GM06990 (cell line): ENCODE measurements at places on chromosomes 6 and 20.
A peak's percentile ranks its signal among the peaks of the same experiment; 100 is the strongest.

- no peak for DNase-seq
Observed at GRCh38 chr6:144158133-144158532, 7.8 kb downstream of the STX11 start.

- no peak for DNase-seq
Observed at GRCh38 chr6:81886157-81886556, 133.7 kb upstream of the TENT5A start.

GRCh38 chr6:72798196-72798595 lies 176.3 kb downstream of the KCNQ5 start:
- no peak for DNase-seq

GRCh38 chr6:118764766-118765165 lies 113.4 kb upstream of the CEP85L start:
- DNase-seq = no peak

- DNase-seq = no peak
Observed at GRCh38 chr6:21514288-21514687, 79.3 kb upstream of the SOX4 start.

DNA sequence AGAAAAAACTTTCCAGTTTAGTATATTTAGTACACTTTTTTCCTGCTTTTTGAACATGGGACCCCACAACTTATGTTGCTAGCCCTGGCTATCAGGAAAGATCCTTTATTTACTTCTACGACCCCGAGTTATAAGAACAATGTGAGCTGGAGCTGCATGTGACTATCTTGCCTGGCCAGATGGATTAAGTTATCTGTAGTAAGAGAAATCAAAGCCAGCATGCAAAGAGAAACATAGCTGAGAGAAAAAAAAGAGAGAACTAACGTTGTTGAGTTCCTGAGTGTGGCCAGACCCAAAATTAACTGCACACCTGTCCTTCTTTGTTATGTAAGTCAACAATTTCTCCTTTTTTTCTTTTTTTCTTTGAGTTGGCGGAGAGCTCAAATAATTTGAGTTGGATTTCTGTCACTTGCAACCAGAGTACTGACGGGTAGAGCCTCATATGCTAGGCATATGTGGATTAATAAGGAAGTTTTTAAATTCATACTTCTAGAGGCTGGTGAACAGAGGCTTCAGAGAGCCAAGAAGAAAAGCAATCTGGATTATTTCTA lies 219.5 kb downstream of the HACE1 start:
- DNase-seq = no peak

GRCh38 chr6:6392214-6393068 lies 72.0 kb upstream of the F13A1 start:
- DNase-seq = peak; percentile 76

- DNase-seq = no peak
Observed at GRCh38 chr20:21151791-21152190, 25.9 kb downstream of the KIZ start.

GRCh38 chr6:160386869-160387530 lies 38.8 kb downstream of the SLC22A3 start:
- DNase-seq = no peak

- DNase-seq = no peak
Observed at GRCh38 chr6:96923871-96924493, 546 bp upstream of the KLHL32 start.

- no peak for DNase-seq
Observed at GRCh38 chr6:31574106-31575061, 981 bp upstream of the TNF start.

DNA sequence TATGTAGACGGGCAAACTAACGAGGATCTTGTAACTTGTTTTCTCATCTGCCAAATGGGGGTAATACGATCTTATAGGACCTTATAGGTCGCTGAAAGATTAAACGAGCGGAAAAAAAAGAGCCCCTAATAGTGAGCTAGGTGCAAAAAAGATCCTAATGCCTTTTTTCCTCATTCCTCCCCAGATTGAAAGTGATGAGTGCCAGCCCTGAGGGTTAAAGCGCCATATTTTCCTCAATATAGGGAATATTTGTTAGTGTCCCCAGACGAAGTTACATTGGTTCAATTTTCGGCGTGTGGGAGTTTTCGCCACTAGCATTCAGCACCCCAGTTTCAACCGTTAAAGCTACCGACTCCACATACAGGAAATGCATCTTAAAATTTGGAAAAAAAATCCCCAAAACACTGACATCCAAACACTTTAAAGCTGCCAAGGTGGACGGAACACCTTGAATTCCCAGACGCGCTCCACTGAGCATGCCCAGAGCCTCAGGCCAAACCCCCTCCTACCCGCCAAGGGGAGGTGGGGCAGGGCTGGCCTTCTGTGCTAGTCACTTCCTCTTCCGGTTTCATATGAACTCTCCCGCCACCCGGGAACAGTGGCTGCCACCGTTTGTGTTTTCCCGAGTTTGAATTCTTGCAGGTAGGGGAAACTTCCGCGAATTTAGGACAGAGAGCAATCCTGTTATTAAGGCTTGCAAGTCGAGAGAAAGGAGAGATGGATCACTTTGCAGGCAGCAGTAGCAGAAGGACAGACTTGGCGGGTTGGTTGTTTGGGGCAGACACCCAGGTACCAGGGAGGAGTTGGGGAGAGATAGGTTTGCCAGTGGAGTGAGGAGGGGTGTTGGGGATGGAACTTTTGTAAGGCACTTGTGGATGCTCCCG lies at the start of gene PRIM2:
Gene PRIM2 (plus strand): TSS at position 571 of the 884 bp plus-strand sequence. CDS start 816 bp downstream, outside the sequence.
- peak; percentile 71 for DNase-seq

- peak; percentile 38 for DNase-seq
Observed at GRCh38 chr6:153001767-153002612, 519 bp downstream of the MTRF1L start.

DNA sequence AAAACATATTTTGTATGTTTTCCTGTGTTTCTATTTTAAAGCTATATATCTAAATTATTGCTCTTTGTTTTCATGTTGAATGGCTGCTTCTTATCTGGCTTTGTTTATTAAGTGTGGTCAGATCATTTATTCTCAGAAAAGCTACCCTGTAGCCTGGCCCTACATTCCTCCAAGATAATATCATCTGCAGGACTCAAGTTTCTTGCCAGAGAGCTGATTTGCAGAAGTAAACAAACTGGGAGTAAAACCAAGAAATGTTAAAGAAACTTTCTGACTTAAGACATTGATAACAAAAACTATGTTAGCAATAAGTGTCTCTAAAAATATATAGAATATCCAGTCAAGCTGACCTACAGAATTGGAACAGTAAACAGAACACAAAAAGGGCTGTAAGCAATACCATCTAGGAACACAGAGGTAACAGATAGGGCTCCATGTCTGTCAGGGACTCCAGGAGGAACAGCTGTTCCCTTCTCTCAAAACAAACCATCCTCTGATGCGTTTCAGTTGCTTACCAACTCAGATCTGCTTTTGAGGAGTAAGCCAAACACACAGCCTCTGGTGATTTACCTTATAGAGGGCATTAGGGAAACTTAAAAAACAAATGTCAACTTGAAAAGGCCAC lies 17.5 kb upstream of the CEP85L start:
- DNase-seq = no peak

GRCh38 chr20:5947276-5947675 lies 3.1 kb downstream of the TRMT6 start:
- no peak for DNase-seq

- no peak for DNase-seq
Observed at GRCh38 chr20:41512624-41513023, 105.6 kb downstream of the CHD6 start.

GRCh38 chr6:7252390-7252789 lies 60.6 kb downstream of the SSR1 start:
- DNase-seq = no peak

DNA sequence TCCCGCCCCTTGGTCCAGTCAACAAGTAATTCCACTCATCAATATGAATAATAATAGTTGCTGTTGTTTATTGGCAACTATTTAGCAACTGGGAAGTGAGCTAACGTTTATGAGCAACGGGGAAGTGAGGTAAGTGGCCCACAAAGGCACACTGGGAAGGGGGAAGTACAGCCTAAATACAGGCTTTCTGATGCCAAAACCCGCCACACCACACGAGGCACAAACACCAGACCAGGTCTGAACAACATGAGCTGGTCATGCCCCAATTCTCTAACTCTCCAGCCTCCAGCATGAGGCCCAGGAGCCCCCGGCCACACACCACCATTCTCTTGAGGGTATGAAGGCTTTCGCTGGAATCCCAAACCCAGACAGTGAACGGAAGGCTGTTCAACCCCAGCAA lies 50.8 kb downstream of the PREX1 start:
- no peak for DNase-seq

- DNase-seq = no peak
Observed at GRCh38 chr6:139917951-139918630, 543.6 kb upstream of the CITED2 start.

DNA sequence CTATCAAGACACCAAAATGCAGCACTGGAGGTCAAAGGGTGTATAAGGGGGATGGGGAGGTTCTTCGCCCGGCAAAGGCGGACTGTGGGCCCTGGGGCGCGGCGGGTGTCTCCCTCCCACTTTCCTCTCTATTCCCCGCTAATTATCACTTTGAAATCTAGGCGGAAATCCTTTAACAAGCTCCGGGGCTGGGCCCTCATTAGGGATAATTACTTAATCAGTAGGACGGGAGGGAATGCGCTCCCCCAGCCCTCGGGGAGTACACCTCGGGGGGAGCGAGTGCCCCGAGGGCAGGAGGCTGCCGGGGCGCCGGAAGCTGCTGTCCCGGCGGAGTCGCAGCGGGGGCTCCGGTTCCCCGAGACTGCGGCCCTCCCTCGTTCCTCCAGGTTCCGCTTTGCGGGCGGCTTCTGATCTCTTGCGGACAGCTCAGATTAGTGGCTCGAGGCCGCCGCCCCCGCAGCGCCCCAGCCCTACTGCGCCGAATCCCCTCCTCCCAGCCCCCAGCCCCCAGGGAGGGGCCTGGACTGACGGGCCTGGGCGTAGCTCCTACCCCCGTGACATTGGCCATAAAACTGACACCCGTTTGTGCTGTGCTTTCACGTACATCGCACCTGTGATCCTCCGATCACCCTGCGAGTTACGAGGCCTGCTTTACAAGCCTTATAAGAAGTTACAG lies 14.7 kb downstream of the MUCL3 start:
- DNase-seq = peak; percentile 92

- DNase-seq = no peak
Observed at GRCh38 chr6:131390322-131390721, 182.7 kb upstream of the ARG1 start.

DNA sequence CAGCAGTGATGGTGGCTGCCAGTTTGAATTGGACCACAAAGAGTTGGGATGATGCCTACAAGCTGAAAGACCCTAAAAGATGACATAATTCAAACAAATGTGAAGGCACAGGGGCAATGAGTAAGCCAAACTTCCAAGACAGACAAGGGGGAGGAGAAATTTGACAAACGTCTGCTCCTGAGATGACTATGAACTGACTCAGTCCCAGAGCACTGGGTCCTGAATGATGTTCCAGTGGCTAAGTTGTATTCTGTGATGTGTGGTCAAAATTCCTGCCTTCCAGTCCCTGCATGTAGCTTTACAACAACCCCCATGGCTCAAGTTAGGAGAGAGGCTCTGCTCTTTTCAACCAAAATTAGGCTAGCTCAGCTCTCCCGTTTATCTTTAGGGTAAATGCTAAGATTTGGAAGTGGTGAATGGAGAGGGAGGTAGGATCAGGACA lies 86.1 kb upstream of the SIRPA start:
- no peak for DNase-seq

DNA sequence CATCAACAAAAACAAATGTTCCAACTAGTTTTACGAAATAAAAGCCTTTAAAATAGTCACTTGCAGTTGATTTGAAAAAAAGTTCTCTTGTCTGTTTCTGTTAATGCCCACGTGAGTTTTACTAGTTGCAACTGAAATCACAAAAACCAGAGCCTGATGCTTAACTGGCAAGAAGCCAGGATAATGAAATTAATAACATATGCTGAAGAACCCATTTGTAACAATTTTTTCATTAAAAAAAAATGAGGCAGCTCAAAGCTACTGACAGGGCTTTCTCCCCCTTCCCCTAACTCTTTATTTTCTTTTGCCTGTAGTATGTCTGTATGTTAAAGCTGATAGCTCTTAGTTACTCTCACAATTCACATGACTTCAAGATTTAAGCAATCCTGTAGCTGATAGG lies 132.7 kb upstream of the EYA4 start:
- DNase-seq = no peak

GRCh38 chr6:43496370-43497128 lies 13.6 kb downstream of the LRRC73 start:
- DNase-seq = no peak

DNA sequence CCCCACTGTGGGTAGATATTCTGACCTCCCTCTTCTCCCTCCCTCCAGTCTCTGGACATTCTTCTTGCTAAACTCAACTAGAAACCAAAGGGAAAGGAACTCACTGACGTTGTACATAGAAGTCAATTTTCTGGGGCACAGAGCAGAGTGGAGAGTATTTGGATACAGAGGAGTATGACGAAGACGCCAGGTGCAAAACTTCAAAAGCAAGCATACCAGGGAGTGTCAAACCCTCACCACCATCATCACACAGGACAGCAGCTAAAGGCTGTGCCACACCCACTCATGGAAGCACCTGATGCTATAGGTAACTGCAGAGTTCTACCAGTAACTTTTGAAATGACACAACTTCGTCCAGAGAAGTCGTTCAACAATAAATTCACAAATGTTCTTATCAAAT lies 64.8 kb downstream of the FYN start:
- DNase-seq = no peak

- DNase-seq = no peak
Observed at GRCh38 chr6:27839626-27840475, 72.3 kb downstream of the OR2B2 start.

- DNase-seq = no peak
Observed at GRCh38 chr6:88262332-88262731, 96.2 kb upstream of the CNR1 start.

GRCh38 chr6:109441069-109441816 lies 719 bp downstream of the SMPD2 start:
- no peak for DNase-seq

GRCh38 chr6:116090251-116090650 lies 10.4 kb upstream of the NT5DC1 start:
- peak; percentile 68 for DNase-seq

GRCh38 chr6:154427446-154427845 lies 70.8 kb upstream of the IPCEF1 start:
- DNase-seq = no peak

GRCh38 chr20:24668384-24668702 lies 198.9 kb downstream of the SYNDIG1 start:
- no peak for DNase-seq

- no peak for DNase-seq
Observed at GRCh38 chr6:19477563-19477962, 359.6 kb upstream of the ID4 start.
